ENCODE measurements at places on chromosomes 1 and 21.

- peak; percentile 38 for DNase-seq
Observed at GRCh38 chr1:203871114-203871880, 9.9 kb downstream of the SNRPE start.

GRCh38 chr1:14849038-14849437, 250.6 kb downstream of the KAZN start:
- no peak for DNase-seq

- DNase-seq: no peak
Observed at GRCh38 chr1:22096463-22096862, 44.0 kb downstream of the CDC42 start.

- no peak for DNase-seq
Observed at GRCh38 chr1:150410582-150411101, 46.7 kb downstream of the RPRD2 start.

- no peak for DNase-seq
Observed at GRCh38 chr21:42981214-42981523, 6.8 kb downstream of the PKNOX1 start.

DNA sequence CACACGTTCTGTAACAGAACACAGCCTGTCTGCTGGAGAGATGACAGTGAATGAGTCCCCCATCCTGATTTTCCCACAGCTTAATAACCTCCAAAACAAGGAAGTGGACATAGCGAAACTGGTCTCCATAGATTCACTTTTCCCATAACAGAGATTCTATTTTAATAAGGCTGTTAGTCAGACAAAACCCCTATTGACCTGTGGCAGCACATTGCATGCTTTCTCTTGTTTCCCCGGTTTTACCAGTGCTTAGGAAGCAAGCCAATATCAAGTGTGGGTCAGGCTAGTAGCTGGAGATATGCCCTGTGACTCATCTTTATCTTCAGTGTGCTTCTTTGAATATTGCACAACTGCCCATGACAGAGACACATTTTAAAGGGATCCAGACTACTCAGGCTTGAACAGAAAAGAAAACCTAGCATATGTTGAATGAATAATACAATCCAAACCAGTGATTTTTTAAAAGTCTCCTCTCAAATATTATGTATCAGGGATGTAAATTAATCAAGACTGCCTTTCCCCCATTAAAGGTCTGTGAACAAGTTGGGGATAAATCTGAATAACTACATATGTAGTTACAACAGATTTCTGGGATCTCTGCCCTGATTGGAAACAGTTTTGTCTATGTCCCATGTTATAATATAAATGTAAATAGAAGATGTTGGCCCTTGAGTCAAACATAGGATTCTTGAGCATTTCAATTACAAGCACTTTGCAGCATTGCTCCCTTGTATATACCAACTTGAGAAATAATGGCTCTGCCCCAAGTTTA, 11.9 kb upstream of the CLDN8 start:
- DNase-seq: no peak

- no peak for DNase-seq
Observed at GRCh38 chr1:10969267-10969970, 43.0 kb upstream of the TARDBP start.

- no peak for DNase-seq
Observed at GRCh38 chr1:61322008-61322744, 239.8 kb downstream of the NFIA start.

DNA sequence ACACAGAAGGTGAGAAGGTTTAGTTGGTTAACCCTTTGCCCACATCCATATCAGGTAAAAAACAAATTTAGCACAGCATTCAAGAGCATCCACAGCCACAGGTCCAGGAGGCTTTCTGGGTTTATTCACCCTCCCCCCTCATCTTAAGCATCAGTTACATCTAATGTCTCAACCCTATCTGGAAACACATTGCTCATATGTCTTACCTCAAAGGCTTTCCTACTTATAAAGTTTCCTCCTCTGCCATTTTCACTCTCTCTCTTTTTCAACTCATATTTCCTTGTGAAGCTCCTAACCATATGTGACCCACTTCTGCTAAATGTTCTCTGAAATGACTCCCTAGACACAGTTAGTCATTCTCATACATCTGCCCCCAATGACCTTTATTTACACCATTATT, 47.9 kb upstream of the RUNX1 start:
- DNase-seq: no peak

DNA sequence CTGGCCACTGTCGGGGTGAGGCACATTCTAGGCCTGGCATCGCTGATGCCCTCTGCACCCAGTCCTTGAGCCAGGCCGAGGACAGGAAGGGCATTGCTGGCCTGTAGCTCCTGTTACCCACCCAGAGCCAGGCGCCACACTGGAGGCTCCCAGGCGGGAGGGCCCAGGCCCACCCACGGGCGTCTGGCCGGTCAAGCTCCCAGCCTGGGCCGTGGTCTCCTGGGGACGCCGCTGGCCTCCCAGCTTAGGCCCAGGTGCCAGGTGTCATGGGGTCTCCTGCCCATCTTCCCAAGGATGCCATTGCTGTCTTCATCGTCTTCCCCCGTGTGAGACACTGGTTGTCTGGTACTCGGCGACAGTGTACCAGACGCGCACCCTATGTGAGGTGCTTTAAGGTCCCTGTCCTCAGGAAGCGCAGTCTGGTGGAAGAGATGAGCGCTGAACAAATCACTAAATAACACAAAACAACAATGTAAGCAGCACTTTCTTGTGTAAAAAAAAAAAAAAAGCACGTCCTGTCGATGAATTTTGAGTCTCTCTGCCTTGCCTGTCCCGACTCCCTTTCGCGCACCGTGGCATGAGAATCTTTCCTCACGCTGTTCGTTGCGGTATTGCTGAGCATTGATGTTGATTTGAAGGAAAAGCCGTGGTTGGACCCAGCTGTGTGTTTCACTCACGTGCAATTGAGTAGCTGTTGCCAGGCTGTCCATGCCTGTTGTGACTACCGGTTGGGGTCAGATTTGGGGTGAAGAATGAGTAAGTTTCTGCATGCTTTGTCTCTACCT, 27.0 kb upstream of the TRAPPC10 start:
- DNase-seq: no peak

DNA sequence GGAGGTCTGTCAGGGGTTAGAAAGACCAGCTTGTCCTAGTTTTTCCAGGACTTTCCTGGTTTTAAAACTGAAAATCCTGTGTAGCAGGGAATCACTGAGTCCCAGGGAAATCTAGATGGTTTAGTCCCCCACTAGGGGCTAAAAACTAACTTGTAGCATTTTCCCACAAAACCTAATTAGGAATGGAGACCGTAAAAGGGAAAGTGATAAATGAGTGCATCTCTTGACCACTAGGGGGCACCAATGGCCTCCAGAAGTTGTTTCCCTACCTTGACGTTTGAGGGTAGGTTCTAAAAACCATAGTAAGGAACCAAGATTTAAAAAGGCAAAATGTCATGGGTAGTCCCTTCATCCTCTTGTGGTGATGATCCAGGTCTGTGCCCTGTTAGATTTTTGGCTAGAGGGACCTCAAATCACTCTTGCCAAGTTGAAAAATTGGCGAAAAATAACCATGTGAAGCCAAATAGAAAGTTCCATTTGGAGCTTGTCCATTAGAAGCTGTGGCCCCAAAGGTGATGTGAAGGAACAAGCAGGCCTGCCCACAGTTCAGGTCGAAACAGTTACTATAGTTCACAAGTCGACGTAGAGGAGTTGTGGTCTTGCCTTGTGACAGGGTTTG, 24.5 kb downstream of the CLIC6 start:
- peak; percentile 32 for DNase-seq

DNA sequence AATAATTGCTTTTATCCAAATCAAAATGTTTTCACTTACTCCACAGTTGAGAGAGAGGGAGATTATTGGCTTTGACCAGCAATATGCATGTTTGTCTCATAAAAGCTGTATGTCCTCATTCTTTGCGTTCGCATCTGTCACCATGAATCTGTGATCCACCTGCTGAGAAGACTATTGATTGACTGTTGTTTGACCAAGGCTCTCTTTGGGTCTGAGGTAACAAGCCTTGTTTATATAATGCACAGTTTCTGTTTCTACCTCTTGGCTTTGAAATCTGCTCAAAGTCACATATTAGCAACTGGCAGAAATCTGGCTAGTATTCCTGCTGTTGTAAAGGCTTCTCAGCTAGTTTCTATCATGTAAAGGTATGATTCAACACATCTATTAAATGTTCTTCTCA, 157.0 kb downstream of the LYPLAL1 start:
- no peak for DNase-seq

DNA sequence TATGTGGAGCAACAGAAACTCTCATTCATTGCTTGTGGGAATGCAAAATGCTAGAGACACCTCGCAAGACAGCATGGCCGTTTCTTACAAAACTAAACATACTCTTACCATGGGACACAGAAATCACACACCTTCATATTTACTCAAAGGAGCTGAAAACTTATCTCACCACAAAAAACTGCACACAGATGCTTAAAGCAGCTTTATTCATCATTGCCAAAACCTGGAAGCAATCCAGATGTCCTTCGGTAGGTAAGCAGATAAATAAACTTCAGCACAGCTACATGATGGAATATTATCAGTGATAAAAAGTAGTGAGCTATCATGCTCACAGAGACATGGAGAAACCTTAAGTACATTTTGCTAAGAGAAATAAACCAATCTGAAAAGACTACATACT, 124.3 kb downstream of the RERE start:
- DNase-seq: no peak

GRCh38 chr1:214228976-214229375, 52.0 kb upstream of the SMYD2 start:
- DNase-seq: no peak

GRCh38 chr1:54410359-54410758, 4.2 kb upstream of the SSBP3 start:
- no peak for DNase-seq

DNA sequence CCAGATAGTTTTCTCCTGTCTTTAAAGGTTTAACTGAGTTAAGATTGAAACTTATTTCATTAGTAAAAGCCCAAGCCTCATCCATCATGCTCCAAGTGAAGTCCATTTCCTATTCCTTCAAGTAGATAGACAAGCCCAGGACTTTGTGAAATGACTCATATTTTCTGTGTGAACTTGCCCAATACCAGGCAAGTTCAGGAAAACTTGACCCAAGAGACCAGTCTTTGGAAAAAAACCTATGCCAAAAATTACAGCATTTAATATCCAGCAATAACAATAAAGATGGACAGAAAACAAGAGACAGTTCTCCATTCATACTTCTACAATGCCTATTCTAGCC, 405 bp upstream of the RAB29 start:
- DNase-seq: no peak
